NCI-H226 (cell line): ENCODE measurements at places on chromosomes 5 and 9.
A peak's percentile ranks its signal among the peaks of the same experiment; 100 is the strongest.

DNA sequence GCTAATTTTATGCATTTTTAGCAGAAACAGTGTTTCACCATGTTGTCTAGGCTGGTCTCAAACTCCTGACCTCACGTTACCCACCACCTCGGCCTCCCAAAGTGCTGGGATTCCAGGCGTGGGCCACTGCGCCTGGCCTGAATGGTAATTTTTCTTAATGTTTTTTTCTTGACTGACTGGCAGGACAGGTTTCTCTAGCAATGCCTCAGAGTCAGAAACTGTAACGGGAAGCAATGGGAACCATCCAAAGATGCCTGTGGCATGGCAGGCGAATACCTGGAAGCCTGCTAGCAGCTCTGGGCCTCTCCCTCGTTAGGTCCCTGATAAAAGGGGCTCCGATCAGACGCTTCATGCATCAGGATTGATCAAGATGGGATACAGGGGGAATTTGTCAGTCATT is 639.2 kb downstream of the NR2F1-AS1 start:
- no peak for DNase-seq

- DNase-seq = peak; percentile 42
Observed at GRCh38 chr5:172008689-172009141, 2.3 kb upstream of the FBXW11 start.

GRCh38 chr5:85077581-85077980 is 692.9 kb upstream of the EDIL3 start:
- DNase-seq = no peak

DNA sequence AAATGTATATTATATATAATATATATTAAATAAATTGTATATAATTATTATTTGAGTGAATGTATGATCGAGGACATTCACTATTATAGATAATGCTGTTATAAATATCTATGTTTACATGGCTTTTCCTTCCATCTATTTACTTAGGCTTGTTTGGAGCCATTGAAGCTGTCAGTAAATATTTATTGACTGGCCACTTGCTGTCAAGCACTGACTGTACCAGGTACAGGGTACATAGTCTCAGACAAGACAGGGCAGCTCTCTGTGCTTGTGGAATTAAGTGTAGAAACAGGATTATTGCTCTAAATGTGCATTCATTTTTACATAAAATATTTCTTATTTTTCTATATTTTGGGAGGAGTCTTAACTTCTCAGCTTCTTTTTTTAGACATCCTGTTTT is 16.4 kb downstream of the FAXDC2 start:
- DNase-seq = no peak

DNA sequence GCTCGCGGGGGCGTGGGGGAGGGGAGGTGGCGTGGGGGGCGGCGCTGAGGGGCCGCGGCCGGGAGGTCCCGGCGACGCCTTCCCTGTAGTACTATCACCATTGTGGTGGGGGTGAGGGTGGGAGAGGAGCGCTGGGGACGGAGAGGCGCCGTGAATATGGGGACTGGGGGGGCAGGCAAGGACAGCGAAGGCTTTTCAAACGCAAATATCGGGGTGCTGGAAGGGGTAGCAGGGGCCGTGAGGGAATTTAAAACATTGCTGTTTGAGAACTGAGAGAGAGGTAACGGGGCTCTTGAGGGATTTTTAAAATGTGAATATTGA is 427 bp downstream of the RBM27 start:
- no peak for DNase-seq
